ENCODE measurements at places on chromosomes 1 and 21.

DNA sequence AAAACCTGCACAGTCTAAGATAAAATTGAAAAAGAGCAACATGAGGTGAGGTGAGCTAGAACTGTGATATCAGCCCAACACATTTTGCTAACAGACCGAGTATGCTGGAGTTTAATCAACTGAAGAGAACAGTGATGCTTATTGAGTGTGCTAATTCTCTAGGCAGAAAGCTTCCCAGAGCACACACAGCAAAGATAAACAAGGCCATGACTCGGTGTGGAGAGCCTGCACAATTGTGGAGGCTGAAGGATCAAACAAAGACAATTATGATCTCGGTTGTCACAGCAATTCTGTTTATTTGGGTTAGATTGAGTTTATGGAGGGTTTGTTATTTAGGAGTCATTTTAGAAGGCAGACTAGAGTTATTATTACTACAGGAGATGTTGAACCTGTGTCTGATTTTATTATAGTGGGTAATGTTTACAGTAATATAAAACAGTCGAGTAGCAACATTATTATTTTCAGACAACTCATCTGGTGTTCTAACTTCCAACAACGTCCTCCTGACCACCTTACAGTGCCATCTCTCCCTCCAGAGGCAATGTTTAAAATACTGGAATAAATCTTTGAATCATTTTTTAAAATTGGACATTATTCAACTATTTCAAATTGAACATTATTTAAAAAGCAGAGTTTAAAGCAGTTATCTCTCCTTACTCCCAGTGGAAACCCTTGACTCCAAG lies 40.2 kb downstream of the DPT start:
- DNase-seq, result no peak

DNA sequence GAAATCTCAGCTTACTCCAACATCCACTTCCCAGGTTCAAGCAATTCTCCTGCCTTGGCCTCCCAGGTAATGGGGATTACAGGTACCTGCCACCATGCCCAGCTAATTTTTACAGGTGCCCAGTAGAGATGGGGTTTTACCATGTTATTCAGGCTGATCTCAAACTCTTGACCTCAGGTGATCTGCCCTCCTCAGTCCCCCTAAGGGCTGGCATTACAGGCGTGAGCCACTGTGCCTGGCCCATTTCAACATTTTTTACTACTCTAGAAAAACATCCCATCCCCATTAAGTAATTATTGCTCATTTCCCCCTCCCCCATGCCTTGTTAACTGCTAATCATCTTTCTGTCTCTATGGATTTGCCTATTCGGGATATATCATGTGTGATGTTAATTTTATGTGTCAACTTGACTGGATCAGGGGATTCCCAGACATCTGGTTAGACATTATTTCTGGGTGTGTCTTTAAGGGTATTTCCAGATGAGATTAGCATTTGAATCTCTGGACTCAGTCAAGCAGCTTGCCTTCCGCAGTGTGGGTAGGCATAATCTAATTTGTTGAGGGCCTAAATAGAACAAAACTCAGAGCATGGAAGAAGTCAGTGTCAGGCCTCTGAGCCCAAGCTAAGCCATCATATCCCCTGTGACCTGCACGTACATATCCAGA lies 33.0 kb upstream of the ZBTB8B start:
- DNase-seq, result no peak

GRCh38 chr1:119310301-119310700 lies 58.3 kb upstream of the HAO2 start:
- DNase-seq, result no peak

DNA sequence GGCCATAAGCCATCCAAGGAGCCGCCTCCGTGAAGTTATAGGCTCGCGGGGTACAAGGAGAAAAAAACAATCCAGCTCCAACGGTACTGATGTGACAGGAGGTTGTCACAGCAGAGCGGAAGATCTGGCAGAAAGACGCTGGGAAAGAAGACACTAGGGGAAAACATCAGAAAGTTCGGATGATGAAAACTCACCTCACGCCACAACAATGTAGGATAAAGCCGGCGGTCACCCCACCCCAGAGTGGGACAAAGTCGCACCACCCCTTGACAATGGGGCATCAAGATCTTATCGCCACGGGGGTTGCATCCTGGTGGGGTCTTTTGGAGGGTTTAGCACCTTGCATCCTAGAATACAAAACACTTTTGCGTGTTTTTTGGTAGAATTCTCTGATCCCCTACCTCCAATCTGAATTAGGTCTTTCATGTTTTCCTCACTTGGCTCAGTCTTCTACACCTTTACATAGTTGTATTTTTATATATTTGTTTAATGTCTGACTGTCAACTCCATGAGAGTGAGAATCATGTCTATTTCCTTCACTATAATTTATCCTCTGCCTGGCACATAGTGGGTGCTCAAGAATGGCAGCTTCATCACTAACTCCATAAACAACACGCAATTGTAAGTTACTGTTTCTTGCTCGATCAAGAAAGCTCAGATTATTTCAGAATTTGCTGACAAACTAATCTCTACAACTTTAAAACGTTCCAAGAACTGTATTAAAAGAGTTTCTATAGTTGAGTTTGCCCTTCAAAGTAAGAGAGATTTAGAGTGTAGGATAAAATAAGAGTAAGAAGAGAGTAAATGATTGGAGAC lies 611 bp upstream of the ZSWIM5 start:
- no peak for DNase-seq

DNA sequence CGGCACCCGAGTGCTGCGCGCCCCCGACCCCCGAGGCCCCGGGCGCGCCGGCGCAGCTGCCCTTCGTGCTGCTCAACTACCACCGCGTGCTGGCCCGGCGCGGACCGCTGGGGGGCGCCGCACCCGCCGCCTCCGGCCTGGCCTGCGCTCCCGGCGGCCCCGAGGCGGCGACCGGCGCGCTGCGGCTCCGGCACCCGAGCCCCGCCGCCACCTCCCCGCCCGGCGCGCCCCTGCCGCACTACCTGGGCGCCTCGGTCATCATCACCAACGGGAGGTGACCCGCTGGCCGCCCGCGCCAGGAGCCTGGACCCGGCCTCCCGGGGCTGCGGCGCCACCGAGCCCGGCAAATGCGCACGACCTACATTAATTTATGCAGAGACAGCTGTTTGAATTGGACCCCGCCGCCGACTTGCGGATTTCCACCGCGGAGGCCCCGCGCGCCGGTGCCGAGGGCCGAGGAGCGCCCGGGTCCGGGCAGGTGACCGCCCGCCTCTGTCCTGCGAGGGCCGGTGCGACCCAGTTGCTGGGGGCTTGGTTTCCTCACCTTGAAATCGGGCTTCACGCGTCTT lies 49.0 kb downstream of the SIM2 start:
- peak; percentile 58 for DNase-seq

DNA sequence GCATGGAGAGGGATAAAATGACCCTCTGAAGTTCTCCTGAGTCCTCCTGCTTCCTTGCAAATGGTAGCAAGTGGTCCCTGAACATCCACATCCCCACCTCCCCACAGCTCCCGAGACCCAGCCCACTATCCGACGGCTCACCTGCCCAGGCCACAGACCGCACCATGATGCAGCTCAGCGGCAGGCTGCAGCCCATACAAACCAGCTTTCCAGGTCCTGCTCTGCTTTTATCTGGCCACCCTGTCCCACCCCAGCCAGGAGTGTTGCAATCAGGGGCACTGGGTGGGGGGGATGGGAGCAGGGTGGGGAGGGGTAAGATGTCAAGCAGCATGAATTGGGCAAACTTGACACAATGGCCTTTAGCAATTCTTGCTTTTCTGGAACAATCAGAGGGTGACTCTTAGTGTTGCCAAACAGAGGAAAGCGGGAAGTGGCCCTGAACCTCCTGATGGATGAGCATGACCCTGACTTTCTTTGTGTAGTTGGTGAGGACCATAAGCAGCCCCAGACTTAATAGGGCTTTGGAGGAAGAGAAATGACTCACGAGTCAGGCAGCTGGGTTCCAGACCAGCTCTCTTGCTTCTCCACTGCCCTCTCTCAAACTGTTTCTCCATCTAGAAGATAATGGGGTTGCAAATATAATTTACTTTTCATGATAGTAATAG lies at the start of gene CHIT1:
Gene CHIT1, minus strand, starts transcription at position 203 of the 665 bp plus-strand sequence. Its CDS starts 37 bp downstream, at position 166.
- no peak for DNase-seq

GRCh38 chr1:164602101-164602422 lies 43.1 kb downstream of the PBX1 start:
- DNase-seq, result no peak

GRCh38 chr1:1867164-1867563 lies 23.7 kb downstream of the GNB1 start:
- no peak for DNase-seq

GRCh38 chr1:92987462-92987861 lies 26.2 kb upstream of the DIPK1A start:
- no peak for DNase-seq

GRCh38 chr1:44707959-44708831 lies 22.8 kb downstream of the RNU5D-1 start:
- peak; percentile 61 for DNase-seq

GRCh38 chr1:96990136-96990535 lies 268.6 kb downstream of the PTBP2 start:
- no peak for DNase-seq

GRCh38 chr1:97364086-97364485 lies 556.7 kb downstream of the DPYD start:
- DNase-seq, result peak; percentile 55

- DNase-seq, result no peak
These were observed 21.0 kb downstream of the PDE9A start for GRCh38 chr21:42674351-42674940.

DNA sequence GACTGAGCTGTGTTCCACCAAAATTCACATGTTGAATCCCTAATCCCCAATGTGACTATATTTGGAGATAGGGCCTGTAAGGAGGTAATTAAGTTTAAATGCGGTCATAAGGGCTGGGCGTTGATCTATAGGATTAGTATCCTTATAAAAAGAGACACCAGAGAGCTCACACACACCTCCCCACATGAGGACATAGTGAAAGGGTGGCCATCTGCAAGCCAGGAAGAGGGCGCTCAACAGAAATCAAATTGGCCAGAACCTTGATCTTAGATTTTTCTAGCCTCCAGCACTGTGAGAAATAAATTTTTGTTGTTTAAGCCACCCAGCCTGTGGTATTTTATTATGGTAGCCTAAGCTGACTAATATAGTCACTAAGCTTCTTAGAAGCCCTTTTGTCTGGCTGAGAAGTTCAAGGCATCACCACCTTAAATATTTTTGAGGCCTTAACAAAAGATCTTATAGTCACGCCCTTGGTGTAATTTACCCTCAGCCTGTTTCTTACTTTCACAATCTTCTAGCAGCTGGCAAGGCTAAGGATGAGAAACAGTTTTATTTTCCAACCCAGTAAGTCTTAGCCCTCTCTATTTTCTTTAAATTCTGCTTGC lies 28.8 kb downstream of the GORAB start:
- DNase-seq, result no peak

DNA sequence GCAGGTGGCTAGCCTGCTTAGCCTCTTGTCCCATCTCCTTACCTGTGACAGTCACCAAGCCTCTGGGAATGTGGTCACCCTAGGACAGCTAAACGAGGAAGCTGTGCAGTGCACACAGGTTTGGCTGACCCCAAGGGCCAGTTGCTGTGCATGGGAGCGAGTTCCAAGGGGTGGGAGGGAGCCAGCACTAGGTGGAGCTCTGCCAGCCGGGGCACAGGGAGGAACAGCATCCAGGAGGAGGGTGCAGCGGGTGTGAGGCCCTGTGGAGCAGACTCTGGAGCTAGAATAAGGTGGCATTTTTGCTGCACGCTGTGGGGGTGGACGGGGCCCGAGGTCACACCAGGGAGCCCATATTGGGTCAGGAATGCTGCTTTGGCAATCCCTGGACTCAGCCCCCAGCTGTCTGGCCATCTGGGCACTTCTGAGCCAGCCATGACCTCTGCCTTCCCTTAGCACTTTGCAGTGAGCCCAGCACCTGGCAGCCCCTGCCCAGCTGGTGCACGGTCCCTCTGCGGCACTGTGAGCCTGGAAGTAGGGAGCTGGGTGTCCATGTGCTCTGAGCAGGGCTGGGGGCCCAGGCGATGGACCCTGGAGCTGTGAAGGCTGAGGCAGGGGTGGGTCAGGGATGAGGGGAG lies 8.7 kb downstream of the PDXK start:
- DNase-seq, result no peak

- DNase-seq, result peak; percentile 38
These were observed 1034.1 kb upstream of the PRMT6 start for GRCh38 chr1:106022312-106022902.

- DNase-seq, result no peak
These were observed 219.4 kb downstream of the LRRC7 start for GRCh38 chr1:69787151-69787550.

GRCh38 chr1:202058001-202058908 lies 47.9 kb downstream of the ELF3 start:
- no peak for DNase-seq

GRCh38 chr1:93865253-93865652 lies 13.8 kb downstream of the DNTTIP2 start:
- no peak for DNase-seq

DNA sequence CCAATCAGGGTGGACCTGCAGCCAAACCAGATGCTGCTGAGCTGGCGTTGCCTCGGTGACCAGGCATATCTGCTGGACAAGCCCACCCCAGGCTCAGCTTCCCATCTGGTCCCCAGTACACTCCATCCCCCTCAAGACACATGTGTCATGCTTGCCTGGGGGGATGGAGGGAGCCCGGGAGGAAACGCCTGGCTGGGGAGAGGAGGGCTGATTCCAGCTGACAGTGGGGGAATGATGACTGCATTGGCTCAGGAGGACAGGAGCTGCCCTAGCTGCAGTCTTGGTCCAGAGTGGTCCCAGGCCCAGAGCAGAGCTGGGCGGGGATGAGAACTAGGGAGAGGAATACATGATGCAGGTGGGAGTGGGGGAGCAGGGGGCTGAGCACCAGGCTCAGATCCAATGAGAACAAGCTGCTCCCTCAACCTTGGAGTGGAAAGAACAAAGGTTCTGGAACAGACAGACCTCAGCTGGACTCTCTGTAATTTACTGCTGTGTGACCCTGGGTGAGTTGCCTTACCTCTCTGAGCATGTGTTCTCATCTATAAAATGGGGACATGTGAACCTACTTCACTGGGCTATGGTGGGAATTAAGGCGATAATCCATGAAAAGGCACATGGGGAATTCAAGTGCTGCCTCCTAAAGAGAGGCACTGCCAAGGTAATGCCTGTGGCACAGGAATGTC lies 23.1 kb upstream of the ECE1 start:
- DNase-seq, result peak; percentile 75

- no peak for DNase-seq
These were observed 42.8 kb downstream of the SHCBP1L start for GRCh38 chr1:182910143-182910542.

- peak; percentile 26 for DNase-seq
These were observed 349.4 kb upstream of the RUNX1 start for GRCh38 chr21:35398346-35398982.

GRCh38 chr1:227948493-227949260 lies 945 bp upstream of the WNT9A start:
- DNase-seq, result no peak

- peak; percentile 58 for DNase-seq
These were observed 82.8 kb upstream of the SLC44A3 start for GRCh38 chr1:94737124-94737998.

GRCh38 chr1:9784508-9785133 lies 39.1 kb downstream of the CLSTN1 start:
- DNase-seq, result peak; percentile 47
